ENCODE measurements at places on chromosomes 16 and 17.

GRCh38 chr16:15897834-15898254 is 9.4 kb upstream of the CEP20 start:
- peak; percentile 6 for DNase-seq

DNA sequence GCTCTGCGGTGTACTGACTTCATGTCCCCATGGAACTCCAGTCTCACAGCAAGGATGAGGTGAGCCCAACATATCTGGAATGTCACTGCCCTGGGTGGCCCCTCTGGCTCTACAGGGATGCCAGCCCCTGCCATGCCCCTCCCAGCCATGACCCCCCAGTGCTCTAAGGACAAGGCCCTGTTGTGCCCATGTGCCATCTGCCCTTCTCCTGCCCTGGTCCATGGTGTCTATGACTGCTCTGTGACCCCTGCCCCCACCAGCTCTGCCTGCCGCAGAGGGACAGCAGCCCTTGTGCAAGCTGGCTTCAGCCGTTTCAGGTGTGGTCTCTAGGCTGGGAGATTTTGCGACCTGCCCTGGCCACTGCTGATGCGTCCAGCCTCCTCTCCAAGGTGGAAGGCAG is 40.3 kb downstream of the TK2 start:
- DNase-seq = no peak

- no peak for DNase-seq
These were observed 115.8 kb downstream of the SMG6 start for GRCh38 chr17:2187758-2188157.

GRCh38 chr16:85638695-85639409 is 25.7 kb downstream of the GSE1 start:
- DNase-seq = no peak

DNA sequence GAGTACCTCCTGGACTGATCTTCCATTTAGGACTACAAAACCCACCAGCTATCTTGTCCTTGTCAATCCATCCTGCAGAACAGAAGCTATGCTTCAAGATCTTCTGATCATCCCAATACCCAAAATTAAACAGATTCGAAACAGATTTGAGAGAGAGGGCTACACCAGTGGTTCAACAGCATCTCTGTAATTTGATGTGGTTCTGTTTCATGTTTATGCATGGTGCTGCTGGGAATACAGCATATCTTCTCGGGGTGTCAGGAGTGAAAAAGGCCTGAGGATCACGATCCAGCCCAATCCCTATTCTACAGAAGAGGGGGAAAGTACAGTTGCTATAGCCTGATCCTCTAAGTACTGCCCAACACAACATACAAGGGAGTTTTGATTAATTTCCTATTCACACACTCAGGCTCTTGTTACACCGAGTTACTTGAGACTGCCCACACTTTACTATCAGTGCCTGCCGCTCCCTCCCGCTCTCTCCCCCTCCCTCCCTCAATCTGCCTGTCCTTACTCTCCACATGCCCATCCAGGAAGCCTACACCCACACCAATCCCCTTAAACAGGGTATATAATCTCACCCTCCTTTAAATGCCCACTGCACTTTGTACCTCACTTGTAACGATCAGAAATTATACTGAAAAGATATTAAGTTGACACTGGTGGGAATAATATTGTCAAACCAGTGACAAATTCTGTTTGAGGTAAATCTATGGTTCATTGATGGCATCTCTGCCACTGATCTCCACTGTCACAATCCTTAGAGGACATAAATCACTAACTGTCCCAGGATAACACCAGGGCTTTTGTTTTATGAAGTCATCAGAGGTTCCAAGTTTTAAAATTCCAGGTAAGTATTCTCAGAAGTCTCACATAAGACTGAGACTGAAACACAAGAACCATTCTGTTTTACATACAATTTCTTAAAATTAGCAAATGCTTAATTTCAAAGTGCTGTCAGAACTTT is 89.3 kb upstream of the PLEKHM1 start:
- no peak for DNase-seq

- peak; percentile 43 for DNase-seq
These were observed 1.8 kb downstream of the RUNDC3A start for GRCh38 chr17:44310188-44310587.

DNA sequence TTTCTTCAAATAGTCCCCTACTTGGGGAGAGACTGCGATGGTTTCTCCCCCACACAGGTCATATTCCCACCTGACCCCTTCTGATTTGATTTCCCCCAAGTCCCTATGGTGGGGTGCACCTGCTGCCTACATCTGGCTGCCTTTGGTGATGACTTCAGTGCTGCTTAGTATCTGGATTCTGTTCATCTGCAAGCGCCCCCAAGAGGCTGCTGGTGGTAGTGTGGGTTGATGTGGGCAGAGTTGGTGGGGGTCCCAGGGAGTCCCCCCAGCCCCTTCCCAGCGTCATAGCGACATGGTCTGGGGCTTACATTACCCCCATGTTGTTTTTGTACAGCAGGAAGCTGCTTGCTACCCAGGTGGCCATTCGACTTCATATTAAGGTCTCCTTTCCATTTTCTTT is 99.2 kb downstream of the NTN1 start:
- DNase-seq = no peak

DNA sequence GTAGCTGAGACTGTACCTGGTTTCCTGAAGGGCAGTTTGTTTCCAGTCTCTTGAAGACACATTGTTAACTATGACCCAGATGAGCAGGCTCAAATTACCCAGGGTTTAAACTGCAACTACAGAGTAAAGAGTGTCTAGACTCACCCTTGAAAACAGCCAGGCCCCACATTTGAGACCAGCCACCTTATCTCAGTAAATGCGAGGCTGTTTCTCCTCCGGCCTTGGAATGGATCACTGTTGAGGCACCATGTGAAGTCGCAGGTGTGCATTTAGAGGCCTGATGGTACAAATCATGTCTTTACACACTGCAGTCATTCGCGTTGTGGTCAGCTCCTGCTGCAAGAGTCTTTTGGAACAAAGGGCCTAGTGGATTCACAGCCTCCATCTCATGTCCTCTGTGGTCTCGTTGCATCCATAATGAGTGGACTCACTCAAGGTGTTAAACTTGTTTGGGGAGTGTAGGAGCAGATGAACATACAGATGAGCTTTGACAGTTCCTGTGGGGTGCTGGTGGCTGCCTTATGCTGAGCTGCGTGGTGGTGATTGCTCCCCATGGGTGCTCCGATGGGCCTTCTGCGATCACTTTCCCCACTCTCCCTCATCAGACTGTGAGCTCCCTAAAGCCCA is 18.5 kb upstream of the N4BP1 start:
- no peak for DNase-seq

- no peak for DNase-seq
These were observed 84.2 kb downstream of the ABCA8 start for GRCh38 chr17:68870976-68871375.

- DNase-seq = peak; percentile 76
These were observed 2.7 kb downstream of the XYLT1 start for GRCh38 chr16:17467923-17468540.

GRCh38 chr16:24624102-24624501 is 84.7 kb downstream of the RBBP6 start:
- no peak for DNase-seq

DNA sequence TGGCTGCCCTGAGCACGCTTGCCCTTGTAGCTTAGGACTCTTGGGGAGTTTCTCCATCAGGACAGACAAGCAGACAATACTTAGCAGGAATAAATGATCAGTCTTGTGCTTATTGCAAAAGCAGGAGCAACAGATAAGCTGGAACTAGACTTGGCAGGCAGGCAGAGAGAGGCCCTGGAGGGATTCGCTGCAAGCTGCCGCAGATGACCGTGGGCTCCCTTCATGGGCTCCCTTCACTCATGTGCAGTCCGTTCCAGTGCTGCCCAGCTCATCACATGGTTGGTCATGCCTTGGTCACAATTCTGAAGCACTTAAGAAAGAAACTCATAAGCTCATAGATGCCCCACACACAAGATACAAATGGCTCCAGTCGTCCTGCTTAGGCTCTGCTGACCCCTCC is 2.4 kb upstream of the SLC5A10 start:
- DNase-seq = no peak

GRCh38 chr17:27608328-27609230 is 22.4 kb upstream of the LGALS9 start:
- no peak for DNase-seq

DNA sequence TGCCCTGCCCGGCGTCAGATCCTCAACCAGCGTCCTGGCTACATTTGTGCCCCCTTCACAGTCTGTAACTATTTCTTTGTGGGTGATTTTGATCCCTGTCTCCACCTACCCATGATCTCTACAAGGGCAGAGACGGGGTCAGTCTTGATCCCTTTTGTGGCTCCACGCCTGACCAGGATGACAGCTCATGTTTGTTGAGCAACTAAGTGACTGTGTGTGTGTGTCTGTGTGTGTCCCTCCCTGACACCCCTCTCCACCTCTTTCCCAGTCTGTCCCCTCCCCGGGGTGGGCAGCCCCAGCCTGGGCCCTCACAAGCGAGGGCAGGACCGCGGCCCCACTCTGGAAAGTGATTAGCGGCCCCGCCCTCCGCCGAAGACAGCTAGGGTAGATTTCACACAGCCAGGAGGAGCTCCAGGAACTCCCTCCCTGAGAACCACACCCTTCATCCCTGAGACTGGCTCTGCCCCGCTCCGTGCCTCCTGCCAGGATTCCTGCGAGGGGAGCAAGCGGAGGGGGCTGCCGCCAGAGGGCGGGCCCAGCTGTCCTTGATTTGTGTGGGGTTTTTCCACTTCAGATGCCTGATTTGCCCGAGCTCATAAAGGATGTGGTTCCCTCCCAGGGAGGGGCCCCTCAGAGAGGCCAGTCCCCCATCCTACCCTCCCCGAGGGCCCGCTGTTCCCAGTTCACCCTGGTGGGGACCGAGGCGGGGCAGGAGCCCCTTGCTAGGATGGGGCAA is 5.3 kb upstream of the HS3ST6 start:
- DNase-seq = no peak

- DNase-seq = no peak
These were observed 7.9 kb downstream of the KATNB1 start for GRCh38 chr16:57743458-57743857.

- DNase-seq = no peak
These were observed 26.4 kb downstream of the NMT1 start for GRCh38 chr17:45087504-45087975.

DNA sequence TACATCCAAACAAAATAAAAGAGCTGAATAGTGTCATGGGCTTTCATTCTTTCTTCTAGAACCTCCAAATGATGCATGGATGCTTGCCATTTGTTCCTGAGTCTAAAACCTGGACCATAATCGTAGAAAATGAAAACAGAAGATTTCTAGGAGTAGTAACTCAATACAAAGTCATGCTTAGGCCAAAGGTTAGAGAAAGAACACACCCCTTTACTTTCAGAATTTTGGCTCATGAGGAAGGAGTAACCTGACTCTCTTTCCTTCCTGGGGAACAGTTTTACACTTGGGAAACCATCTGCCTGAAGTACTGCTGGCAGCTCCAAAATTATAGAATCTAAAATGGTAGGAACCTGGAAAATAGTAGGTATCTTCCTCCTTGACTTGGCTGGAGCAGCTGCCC is 137.2 kb downstream of the SNX11 start:
- DNase-seq = no peak

- no peak for DNase-seq
These were observed 11.7 kb downstream of the PECAM1 start for GRCh38 chr17:64378890-64379354.

DNA sequence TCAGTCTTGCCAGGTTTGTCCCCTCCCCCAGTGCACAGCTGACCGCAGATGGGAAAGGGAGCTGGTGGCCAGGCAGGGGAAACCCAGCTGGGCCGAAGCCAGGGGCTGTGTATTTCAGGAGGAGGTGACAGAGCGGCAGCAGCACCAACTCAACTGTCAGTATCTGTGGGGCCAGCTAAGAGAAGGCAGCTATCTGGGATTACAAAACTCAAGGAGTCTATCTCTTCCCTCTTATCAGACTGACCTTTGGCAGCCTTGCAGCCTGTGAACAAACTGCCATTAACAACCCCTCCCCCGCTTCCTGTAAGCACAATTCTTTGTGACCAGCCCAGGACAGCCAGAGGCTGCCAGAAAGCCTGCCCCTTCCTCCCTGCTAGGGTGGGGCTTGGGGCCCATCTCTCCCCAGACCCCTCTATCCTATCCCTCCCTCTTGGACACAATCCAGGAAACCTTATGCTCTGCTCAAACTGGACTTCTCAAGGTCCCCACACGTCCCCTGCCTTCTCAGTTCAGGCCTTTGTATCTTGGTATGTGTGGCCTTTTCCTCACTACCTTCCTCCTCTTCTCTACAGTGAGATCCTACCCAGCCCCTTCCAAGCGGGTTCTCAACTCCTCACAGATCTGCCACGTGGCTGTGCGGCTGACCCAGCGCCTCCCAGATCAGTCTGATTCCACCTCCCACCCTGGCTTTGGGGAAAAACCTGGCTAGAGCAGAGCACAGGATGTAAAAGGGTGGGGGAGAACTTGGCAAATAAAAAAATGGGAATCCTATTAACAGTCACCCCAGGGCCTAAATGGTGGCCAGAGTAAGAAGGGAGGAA is 10.5 kb downstream of the ST3GAL2 start:
- peak; percentile 99 for DNase-seq

DNA sequence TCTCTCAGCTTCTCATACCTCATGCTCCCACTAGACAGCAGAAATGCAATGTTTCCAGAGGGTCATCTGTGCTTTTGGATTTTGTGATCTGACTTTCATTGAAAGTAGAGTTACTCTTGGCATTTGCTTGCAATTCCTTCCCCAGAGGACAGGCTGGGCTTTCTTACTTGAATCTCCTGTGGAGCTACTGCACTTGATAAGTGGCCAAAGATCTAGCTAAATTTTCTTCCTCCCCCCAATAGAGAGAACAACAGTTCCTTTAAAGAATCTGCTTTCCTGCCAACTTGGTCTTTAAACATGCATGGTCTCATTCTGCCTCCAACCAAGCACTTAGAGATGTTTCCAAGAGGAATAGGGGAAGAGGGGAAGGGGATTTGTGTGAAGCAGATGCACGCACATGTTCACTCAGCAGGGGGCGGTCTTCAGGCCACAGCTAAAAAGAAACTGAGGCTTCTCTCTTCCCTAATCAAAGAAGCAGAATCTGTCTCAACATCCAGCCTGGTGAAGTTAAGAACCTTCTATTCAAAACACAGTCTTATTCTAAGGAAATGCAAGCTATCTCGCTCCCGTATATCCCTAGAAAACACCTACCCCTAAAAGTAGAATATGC is 229.6 kb downstream of the ZFHX3 start:
- no peak for DNase-seq

DNA sequence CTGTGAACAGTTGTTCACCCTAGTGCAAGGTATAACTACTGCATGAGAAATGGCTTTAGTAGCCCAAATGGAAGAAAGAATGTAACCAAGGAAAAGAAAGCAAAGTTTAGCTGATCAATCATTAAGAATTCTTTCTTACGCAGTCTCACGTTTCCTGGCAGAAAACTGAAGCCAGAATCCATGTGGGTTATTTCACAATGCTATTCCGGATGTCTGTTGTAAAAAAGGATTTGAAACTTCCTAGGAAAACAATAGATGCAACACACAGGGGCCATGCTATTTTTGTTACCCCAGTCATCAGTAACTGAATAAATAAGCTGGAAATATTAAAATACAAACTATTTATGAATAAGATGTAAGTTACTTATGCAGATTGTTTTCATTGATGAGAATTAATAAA is 802.5 kb downstream of the CDH8 start:
- no peak for DNase-seq

GRCh38 chr16:49631187-49632041 is 224.5 kb downstream of the ZNF423 start:
- DNase-seq = no peak
